Stimulated activated CD8-positive, alpha-beta memory T cell treated with anti-CD3 and anti-CD28 coated beads, Interleukin-12 subunit alpha, Interleukin-12 subunit beta, amount 100 ng/mL, for 1 hour (primary cell): ENCODE measurements at places on chromosomes 1 and 21.

DNA sequence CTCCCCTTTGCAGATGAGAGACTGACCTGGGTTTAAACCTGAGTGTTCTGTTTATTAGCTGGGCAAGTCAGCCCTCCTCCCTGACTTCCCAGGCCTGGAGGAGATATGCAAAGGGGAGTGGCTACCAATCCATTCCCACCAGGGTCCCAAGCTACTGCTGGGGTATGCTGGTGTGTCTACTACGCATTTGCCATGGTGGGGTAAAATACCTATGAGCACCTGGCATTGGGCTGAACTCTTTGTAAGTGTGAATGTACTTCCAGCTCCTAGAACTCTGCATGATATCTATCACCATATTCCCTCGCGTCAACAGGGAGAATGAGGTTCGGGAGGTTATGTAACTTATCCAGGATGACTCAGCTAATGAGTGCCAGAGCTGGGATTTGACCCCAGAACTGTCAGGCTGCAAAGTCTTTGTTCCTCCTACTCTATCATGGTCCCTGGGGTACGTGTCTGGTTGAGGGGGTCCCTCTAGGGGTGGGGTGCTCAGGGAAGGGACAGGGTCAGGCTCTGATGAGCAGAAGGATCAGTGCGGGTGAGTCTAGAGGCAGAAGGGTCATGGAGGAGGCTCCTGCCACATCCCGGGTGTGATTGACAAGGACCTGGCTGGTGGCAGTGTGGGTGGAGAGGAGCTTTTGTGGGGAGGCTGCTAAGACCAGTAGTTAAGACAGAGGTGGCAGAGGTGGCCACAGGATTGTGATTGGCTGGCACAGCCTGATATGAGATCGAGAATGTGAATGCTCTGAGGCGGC lies 16.7 kb downstream of the AMPD2 start:
- no peak for DNase-seq

DNA sequence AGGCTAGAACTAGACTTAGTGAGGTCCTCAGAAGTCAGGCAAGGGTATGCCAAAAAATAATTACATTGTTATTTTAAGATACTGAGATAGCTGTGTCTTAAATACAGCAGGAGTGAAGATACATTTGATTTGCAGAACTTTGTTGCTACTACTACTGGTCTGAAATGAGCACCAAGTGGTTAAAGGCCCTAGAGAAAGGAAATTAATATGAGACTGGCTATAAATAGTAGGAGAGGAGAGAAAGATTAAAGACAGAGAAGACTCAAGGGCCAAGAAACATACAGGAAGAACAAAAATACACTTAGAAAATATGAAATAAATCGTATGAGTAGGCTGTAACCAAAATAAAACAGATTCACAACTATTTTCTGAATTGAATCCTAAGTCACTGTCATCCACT lies 21.3 kb downstream of the HNRNPR start:
- DNase-seq: no peak

GRCh38 chr21:29371464-29371863 lies 72.7 kb downstream of the BACH1 start:
- DNase-seq: no peak

DNA sequence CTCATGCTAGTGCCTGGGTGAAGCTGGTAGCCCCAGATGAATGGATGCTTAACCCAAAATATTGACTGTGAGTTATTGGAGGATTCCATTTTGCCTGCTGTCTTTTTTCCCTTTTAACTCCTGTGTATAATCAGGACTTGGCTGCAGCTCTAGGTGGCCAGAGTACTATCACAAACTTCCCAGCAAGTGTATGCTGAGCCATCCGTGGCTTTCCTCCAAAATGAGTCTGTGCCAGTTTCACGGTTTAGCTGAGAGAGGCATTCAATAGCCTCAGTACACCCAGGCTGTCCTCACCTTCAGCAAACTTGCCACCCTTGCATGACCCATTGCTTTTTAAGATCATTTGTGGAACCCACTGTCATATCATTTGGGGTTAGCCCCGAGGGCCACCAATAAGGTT lies 5.3 kb upstream of the DPT start:
- DNase-seq: no peak

DNA sequence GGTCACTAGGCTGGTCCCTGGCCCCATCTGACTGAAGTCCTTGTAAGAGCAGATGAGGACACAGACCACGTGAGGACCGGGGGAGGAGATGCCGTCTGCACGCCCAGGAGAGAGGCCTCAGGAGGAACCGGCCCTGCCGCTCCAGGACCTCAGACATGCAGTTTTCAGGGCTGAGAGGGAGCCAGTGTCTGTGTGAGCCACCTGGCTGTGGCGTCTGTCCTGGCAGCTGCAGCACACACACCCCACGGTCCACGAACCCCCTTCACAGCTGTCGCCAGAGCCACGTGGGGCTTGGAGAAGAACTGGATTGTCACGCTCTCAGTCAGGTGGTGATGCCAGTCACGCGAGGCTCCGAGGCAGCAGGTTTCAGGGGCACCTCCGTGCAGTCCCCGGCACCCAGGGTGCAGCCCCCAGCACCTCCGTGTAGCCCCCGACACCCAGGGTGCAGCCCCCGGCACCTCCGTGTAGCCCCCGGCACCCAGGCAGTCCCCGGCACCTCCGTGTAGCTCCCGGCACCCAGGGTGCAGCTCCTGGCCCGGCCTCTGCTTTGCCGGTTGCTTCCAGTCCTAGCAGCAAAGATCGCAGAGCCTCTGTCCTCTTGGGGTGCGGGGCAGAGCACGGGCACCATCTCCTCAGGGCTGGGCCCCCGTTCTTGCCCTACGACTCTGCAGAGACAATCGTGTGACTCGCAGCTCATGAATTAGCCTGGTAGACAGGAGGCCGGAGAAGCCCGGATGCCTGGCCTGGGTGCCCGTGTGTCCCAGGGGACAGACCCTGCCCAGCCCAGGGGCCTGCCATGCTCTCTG lies 19.0 kb upstream of the SUMO3 start:
- DNase-seq: no peak

DNA sequence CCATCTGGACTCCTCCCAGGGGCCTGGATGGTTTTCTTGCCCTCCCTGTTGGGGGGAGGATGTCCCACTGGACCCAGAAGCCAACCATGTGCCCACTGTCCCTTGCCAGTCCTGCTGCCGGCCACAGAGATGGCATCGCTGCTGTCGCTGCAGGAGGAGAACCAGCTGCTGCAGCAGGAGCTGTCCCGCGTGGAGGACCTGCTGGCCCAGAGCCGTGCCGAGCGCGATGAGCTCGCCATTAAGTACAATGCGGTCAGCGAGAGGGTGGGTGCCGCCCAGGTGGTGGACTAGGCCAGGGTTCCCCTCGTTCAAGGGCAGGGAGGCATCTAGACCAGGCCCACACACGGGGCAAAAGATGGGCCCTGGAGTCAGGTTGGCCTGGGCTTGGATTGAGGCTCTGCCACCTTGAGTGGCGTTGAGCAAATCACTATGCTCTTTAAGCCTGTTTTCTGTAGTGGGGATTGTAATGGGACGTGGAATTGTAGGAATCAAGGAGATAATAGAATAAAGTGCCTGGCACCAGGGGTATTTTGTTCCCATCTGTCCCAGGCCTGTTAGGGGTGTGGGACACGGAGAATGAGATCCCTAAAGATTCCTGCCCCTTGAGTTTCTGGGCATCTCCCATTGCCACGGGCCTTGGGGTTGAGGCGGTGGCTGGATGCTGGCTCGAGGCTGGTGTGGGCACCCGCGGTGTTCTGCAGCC lies 2.6 kb downstream of the CROCC start:
- no peak for DNase-seq

GRCh38 chr1:201069636-201070035 lies 42.6 kb downstream of the CACNA1S start:
- DNase-seq: no peak

DNA sequence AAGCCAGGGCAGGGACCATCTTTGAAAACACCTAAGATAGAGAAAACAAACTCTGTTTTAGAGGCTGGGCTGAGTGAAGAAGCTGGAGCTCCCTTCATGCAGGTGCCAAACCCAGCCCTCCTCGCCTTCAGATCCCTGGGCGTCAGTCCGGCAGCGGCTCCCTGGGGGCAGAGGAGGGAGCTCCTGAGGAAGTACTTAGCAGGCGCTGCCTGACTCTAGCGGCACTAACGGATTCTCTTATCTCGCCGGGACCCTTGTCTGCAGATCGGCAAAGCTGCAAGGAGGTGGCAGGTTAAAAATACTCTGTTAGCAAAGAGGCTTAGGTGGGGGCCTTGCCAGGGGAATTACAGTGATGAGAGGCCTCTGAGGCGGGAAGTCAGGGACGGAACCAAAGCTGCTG lies 79.6 kb downstream of the PLXNA2 start:
- DNase-seq: no peak

- DNase-seq: peak; percentile 4
Measured at GRCh38 chr1:25711555-25712298, 88.3 kb upstream of the SELENON start.

DNA sequence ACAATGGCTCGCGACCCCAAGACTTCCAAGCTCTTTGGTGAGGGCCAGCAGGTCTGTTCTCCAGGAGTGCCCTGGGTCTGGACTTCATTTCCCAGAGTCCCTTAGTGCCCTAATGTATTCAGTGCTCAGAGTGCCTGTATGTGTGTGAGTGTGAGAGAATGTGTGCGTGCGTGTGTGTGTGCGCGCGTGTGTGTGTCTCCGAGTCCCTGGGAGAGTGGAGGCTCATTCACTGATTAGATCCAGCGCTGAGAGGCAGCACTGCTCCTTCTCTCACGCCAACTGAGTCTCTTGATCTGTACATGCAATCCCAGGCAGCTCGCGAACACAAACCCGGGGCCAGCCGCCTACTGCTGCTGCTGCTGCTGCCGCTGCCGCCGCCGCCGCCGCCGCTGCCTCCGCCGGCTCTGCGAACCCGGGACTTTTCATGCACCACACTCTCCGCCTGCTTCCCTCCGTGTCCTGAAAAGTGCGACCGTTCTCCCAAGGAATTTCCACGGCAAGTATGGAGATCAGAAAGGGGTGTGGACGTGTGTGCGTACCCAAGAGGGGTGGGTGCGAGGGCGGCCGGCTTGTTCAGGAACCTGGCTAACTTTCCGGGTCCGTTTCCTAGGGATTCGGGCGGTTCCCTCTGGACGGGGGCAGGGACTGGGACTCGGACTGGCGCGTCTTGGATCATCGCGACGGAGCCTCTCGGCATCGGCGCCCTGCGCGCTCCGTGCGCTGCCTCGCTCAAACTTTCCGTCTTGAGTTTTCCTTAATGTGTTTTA lies at the start of gene RNF220:
Gene RNF220 (plus strand): TSS at position 225 of the 767 bp plus-strand sequence.
- no peak for DNase-seq

- DNase-seq: peak; percentile 27
Measured at GRCh38 chr1:1678581-1679380, 13.8 kb downstream of the SLC35E2B start.

DNA sequence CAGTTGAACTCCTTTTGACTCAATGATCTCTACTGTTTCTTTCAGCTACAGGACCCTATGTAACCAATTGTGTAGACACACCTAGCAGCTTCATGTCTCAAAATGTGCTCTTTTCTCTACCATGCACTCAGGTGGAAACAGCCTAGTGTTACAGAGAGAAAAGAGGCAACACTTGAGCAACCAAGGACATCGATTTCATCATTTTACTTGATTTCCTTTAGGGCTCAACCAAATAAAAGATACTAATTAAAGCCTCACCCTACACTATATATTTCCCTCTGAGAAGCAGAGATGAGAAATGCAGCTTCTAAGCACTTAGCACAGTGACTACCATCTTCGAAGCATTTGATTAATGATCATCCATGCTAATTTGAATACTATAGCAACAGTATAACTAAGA lies 55.1 kb downstream of the PTGER3 start:
- DNase-seq: no peak

DNA sequence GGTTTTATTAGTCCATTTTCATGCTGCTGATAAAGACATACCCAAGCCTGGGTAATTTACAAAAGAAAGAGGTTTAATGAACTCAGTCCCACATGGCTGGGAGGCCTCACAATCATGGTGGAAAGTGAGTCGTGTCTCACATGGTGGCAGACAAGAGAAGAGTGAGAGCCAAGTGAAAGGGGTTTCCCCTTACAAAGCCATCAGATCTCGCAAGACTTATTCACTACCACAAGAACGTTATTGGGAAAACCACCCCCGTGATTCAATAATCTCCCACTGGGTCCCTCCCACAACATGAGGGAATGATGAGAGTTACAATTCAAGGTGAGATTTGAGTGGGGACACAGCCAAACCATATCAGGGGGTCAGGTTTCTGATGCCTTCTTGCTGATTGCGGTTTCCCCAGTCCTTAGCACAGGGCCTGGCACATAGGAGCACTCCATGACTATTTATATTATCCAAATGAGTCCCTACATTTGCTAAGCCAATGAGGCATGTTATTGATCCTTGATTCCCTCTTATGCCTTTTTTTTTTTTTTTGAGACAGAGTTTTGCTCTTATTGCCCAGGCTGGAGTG lies 35.3 kb upstream of the PAXBP1 start:
- DNase-seq: no peak

DNA sequence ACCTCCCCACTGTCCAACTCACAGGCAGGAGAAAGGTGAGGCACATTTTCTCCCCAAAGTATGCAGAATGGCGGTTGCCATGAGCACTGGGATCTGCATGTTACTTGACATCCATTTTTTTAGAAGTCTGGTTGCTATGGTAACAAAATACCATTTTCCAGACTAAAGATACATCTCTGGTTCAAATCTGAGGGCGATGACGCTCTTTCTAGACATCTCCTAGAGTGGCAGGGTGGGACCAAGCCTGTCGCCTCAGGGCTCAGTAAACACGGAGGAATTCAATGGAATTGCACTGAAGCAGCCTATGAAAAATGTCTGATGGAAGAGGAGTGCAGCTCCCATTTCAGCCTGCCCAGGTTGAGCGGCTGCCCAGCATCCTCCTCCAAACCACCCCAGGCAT lies 21.5 kb upstream of the FAM43B start:
- DNase-seq: no peak

- DNase-seq: no peak
Measured at GRCh38 chr1:84705513-84705912, 15.3 kb upstream of the SSX2IP start.
